ENCODE measurements at places on chromosomes 3 and 15.

GRCh38 chr3:146501752-146502151 lies 32.4 kb upstream of the PLSCR2 start:
- H3K4me3 ChIP-seq = no peak overlapping the region
- no peaks in the 10 kb centered on the region for H3K36me3 ChIP-seq
- DNase-seq = no peak
- no peak overlapping the region for H3K27ac ChIP-seq
- H3K4me1 ChIP-seq = peaks cover 39% of the 10 kb centered on the region

DNA sequence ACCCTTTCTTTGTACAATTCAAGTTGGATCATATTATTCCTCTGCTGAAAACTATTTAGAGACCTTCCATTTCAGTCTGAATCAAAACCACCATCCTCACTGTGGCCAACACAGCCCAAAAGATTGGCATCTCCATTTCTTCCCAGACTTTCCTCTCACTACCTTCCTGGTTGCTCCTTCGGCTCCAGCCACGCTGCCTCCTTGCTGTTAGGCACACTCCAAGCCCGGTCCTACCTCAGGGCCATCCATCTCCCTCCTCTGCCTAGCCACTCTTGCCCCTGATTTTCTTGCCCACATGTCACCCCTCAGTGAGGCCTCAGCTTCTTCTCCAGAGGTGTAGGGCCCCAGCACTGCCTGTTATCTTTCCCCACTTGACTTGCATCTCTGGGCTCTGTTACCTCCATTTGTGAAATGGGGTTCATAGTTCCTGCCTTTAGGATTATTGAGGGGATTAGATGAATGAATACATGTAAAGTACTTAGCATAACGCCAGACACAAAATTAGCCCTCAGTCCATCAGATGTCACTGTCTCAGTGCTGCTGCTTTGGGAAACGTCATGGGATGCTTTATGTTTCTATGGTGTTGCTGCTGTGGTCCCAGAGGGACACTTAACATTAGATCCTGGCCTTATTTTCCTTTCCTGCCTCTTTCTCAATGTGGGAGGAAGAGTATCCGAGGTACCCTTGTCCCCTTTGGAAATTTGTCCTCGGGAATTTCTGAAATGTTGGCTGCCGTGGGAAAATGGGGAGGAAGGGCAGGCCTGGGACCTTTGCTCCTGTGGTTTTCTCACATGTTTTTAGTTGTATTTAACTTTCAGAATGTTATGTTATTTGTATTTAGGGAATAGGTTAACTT lies 31.3 kb downstream of the SNRK start:
- H3K4me1 ChIP-seq = peaks cover 19% of the 10 kb centered on the region
- H3K36me3 ChIP-seq = peaks cover 44% of the 10 kb centered on the region
- no peak overlapping the region for H3K4me3 ChIP-seq
- no peak for DNase-seq

GRCh38 chr3:23387286-23387918 lies 184.3 kb downstream of the UBE2E2 start:
- no peak overlapping the region for H3K27ac ChIP-seq
- H3K27me3 ChIP-seq = no peaks in the 10 kb centered on the region
- H3K4me3 ChIP-seq = no peak overlapping the region
- no peak for DNase-seq
- H3K4me1 ChIP-seq = no peaks in the 10 kb centered on the region

- peaks cover 5% of the 10 kb centered on the region for H3K4me1 ChIP-seq
- H3K27ac ChIP-seq = peak overlapping the region; percentile 89
- H3K27me3 ChIP-seq = no peaks in the 10 kb centered on the region
- H3K4me3 ChIP-seq = peak overlapping the region; percentile 38
- peaks cover 23% of the 10 kb centered on the region for H3K36me3 ChIP-seq
Observed at GRCh38 chr3:48555231-48555948, 1.2 kb downstream of the PFKFB4 start.

DNA sequence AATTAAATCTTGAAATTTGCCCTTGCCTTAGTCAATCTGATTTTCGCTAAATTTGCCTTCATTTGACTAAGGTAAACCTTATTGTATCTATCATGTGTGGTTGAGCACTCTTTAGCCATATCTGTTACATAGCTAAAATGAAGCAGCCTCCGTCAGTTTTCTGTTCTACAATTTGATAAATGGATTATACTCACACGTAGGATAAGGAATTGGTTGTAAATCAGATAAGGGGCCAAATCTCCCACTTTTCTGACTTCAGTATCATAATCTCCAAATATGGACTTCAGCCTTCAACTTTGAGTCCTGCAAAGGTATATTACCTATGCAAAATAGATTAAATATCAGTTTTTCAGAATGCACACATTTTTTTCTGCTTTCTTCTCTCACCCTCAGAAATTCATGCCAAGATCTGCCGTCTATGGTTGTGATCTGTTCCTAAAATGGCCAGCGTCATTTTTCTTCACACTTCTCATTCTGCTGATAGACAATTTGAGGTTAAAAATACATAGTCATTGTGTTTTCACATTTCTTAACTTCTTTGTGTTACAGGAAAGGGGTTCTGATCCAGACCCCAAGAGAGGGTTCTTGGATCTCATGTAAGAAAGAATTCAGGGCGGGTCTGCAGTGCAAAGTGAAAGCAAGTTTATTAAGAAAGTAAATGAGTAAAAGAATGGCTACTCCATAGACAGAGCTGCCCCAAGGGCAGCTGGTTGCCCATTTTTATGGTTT lies 36.9 kb downstream of the RAB8B start:
- no peaks in the 10 kb centered on the region for H3K27me3 ChIP-seq
- no peak overlapping the region for H3K27ac ChIP-seq
- no peak overlapping the region for H3K4me3 ChIP-seq

DNA sequence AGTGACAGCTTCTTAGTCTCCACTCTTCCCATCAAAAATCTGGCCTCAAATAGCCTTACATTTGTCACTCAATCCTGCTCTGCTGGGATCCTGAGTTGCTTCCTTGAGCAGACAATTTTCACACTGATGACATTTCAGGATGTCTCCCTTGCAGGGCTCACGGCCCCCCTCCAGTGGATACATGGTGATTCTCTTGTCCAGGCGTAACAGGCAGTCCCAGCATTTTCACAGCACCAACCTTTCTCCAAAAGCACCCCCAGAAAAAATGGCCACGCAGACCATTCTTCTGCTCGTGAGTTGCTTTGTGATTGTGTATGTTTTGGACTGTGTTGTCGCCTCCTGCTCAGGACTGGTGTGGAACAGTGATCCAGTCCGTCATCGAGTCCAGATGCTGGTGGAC lies 47.4 kb upstream of the WNT7A start:
- no peak overlapping the region for H3K4me3 ChIP-seq
- H3K27ac ChIP-seq = no peak overlapping the region
- no peaks in the 10 kb centered on the region for H3K36me3 ChIP-seq
- no peaks in the 10 kb centered on the region for H3K27me3 ChIP-seq
- DNase-seq = no peak
- H3K4me1 ChIP-seq = no peaks in the 10 kb centered on the region

- no peak for DNase-seq
- no peak overlapping the region for H3K4me3 ChIP-seq
- no peaks in the 10 kb centered on the region for H3K27me3 ChIP-seq
- no peaks in the 10 kb centered on the region for H3K36me3 ChIP-seq
Observed at GRCh38 chr3:27076815-27077630, 292.2 kb downstream of the NEK10 start.

GRCh38 chr3:37909067-37909911 lies 47.6 kb downstream of the CTDSPL start:
- no peak overlapping the region for H3K4me3 ChIP-seq
- no peak for DNase-seq
- H3K27me3 ChIP-seq = no peaks in the 10 kb centered on the region
- H3K4me1 ChIP-seq = no peaks in the 10 kb centered on the region
- H3K27ac ChIP-seq = no peak overlapping the region

- DNase-seq = no peak
- peaks cover 5% of the 10 kb centered on the region for H3K27me3 ChIP-seq
- no peak overlapping the region for H3K4me3 ChIP-seq
Observed at GRCh38 chr3:79369306-79369705, 398.5 kb downstream of the ROBO1 start.

GRCh38 chr3:99938270-99938911 lies 120.7 kb downstream of the CMSS1 start:
- H3K27ac ChIP-seq = no peak overlapping the region
- peaks cover 18% of the 10 kb centered on the region for H3K4me1 ChIP-seq
- H3K36me3 ChIP-seq = no peaks in the 10 kb centered on the region
- no peaks in the 10 kb centered on the region for H3K27me3 ChIP-seq
- DNase-seq = no peak
- H3K4me3 ChIP-seq = no peak overlapping the region

- no peak for DNase-seq
- no peaks in the 10 kb centered on the region for H3K27me3 ChIP-seq
- no peak overlapping the region for H3K27ac ChIP-seq
- H3K4me1 ChIP-seq = no peaks in the 10 kb centered on the region
- peaks cover 4% of the 10 kb centered on the region for H3K36me3 ChIP-seq
Observed at GRCh38 chr3:94106268-94106667, 43.4 kb downstream of the NSUN3 start.

DNA sequence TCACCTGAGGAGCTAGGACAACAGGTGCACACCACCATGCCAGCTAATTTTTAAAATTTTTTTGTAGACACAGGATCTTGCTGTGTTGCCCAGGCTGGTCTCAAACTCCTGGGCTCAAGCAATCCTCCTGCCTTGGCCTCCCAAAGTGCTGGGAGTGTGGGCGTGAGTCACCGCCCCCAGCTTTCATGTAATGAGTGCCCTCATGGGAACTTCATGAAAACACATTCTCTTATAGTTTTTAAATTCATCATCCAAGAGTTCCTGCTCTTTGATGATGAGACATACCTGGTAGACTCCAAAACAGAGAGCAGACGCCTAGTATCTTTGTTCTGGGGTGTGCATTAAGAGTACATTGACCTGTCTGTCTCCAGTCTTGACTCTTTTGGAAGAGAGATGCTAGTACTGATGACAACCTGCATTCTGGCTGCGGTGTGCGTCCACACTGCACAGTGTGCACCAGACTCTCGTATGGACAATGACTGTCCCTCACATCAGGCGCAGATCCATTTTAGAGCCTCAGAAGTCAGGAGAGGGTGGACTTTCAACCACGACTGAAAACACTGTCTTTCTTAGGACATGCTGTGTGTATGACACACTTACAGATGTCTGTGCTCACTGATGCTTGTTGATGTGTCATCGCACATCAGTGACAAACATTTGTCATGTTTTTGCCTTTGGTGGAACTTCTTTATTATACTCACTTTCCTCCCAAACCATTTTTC lies 2.0 kb downstream of the NRROS start:
- H3K36me3 ChIP-seq = no peaks in the 10 kb centered on the region
- H3K27ac ChIP-seq = no peak overlapping the region
- no peak for DNase-seq
- peaks cover 16% of the 10 kb centered on the region for H3K27me3 ChIP-seq

DNA sequence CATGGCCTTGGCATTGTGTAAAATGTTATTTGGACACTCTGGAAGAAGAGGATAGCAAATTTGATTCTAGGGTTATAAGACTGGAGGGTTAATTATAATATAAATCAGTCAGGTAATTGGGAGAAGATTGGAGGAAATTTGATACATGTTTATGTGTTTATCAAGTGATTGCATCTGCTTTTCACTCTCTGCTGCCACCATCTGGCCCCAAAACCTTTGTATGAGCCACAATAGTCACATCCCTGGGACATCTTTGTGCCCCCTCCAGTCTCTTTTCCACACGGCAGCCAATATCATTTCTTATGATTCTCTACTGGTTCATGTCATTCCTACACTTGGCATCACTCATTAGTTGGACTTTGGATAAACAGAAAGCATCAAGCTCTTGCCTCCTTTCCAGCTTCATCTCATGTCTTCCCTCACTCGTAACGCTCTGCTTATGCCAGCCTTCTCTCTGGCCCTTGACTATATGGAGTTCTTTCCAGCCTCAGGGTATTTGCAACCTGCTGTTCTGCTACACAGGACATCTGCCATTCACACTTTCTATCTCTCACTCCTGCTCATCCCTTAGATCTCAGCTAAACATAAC lies 602.3 kb upstream of the SUCLG2 start:
- no peaks in the 10 kb centered on the region for H3K4me1 ChIP-seq
- DNase-seq = no peak
- no peaks in the 10 kb centered on the region for H3K36me3 ChIP-seq

- H3K27me3 ChIP-seq = no peaks in the 10 kb centered on the region
- no peak overlapping the region for H3K27ac ChIP-seq
- no peaks in the 10 kb centered on the region for H3K4me1 ChIP-seq
- no peaks in the 10 kb centered on the region for H3K36me3 ChIP-seq
- no peak for DNase-seq
- no peak overlapping the region for H3K4me3 ChIP-seq
Observed at GRCh38 chr3:853489-853888, 239.3 kb upstream of the CNTN6 start.

DNA sequence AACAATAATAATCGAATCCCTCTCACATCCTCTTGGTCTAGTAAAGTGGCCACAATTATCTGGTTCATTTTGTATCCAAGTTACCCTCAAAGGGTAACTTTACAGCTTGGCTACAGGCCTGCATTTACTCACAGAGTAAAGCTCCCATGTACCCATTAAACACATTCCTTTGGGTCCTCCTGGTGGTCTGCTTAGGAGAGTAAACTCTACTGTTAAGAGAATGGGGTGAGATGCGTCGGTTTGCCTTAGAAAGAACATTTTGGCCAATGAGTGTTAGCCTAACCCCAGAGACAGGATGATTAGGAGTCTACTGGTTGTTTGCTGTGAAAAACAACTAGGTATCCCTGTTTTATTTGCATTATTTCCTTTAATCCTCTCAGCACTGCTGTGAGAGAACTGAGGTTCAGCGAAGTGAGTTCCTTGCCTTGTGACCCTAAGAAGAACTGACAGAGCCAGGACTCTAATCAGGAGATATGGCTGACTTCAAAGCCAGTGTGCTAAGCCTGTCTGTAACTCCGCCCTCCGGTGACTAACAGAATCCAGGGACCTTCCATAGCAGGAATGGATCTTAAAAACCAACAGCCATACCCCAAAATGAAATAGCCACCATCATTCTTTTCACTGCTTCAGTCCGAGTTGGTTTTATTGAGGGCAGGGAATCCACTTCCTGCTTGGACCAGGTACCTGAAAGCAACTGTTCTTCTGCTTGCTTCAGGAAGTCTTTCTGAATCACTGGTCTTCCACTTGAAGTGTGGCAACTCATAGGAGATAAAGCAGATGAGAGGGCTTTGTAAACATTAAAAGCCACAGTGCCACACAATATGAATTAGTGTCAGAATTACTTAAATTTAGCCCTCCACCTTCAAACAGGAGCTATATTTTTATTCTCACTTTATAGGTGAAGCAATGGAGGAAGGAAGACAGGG lies 317.3 kb upstream of the WNT5A start:
- DNase-seq = no peak
- H3K4me3 ChIP-seq = no peak overlapping the region
- no peaks in the 10 kb centered on the region for H3K27me3 ChIP-seq

- H3K4me3 ChIP-seq = no peak overlapping the region
- H3K4me1 ChIP-seq = no peaks in the 10 kb centered on the region
- no peak overlapping the region for H3K27ac ChIP-seq
- H3K27me3 ChIP-seq = no peaks in the 10 kb centered on the region
Observed at GRCh38 chr3:154864947-154865346, 215.2 kb upstream of the MME start.

DNA sequence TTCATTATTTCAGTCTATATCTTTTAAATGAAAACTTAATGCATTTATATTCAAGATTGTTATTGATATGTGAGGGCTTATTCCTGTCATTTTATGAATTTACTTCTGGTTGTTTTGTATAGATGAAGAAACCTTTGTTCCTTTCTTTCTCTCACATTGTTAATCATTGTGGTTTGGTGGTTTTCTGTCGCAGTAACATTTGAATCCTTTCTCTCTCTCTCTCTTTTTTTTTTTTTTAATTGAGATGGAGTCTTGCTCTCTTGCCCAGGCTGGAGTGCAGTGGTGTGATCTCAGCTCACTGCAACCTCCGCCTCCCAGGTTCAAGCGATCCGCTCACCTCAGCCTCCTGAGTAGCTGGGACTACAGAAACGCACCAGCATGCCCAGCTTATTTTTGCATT lies 22.1 kb downstream of the AGBL1 start:
- no peak overlapping the region for H3K4me3 ChIP-seq
- H3K27ac ChIP-seq = no peak overlapping the region
- DNase-seq = no peak
- H3K4me1 ChIP-seq = no peaks in the 10 kb centered on the region
- no peaks in the 10 kb centered on the region for H3K36me3 ChIP-seq

Data from RWPE2 (cell line).